Omental fat pad (tissue), 4 donors: ENCODE measurements at places on chromosomes 13 and 19. TPM values are rescaled to one million over a fixed set of nuclear protein-coding genes. Genes with fewer than 3 reads are reported as not detected.

DNA sequence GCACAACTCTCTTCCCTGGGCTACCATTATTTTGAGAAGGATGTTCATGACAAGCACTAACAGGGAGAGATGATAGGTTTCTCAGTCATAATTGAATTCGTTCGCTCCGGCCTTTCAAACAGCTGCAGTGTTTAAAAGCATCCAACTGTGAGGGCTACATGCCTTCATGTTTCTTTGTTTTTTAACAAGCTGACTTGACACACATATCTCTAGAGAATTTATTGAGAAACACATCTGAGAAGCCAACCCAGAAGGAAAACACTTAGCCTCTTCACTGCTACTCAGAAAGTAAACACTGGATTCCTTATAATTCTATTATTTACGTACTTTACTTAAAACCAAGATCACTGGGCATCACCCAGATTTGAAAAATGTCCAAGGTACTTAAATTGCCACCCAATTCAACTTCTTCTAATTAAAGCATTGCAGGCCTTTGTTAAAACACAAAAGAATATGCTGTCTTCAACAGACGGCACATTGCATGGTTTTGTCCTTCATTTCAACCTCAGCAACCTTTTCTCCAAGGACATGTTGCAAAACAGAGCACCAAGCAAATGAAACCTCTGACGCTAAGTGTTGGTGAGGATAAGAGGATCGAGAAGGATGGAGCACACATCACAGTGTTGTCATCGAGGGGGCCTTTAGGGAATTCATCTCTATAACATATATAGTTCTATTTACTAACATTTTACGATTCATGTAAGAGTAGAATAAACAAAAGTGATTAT, 75.8 kb downstream of the TBC1D4 start:
- no peak for DNase-seq

GRCh38 chr13:26007261-26008125, 44.3 kb downstream of the SHISA2 start:
- DNase-seq, result no peak

DNA sequence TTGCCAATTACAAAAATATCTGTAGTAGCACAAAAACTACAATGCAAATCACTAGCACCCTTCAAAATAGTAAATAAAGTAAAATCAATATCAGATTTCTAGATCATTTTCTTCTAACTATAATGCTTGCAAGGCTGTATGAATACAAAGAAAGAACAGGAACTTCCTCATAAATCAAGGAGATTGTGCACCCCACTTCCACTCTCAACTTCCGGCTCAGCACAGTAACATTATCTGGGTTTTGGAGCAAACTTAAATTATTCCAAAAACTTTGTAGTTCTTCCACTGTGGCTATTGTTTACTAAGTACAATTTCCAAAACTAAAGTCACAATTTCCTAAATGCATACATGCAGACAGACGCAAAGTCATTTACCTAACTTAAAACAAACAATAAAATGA, 778.3 kb upstream of the SLC10A2 start:
- DNase-seq, result no peak

DNA sequence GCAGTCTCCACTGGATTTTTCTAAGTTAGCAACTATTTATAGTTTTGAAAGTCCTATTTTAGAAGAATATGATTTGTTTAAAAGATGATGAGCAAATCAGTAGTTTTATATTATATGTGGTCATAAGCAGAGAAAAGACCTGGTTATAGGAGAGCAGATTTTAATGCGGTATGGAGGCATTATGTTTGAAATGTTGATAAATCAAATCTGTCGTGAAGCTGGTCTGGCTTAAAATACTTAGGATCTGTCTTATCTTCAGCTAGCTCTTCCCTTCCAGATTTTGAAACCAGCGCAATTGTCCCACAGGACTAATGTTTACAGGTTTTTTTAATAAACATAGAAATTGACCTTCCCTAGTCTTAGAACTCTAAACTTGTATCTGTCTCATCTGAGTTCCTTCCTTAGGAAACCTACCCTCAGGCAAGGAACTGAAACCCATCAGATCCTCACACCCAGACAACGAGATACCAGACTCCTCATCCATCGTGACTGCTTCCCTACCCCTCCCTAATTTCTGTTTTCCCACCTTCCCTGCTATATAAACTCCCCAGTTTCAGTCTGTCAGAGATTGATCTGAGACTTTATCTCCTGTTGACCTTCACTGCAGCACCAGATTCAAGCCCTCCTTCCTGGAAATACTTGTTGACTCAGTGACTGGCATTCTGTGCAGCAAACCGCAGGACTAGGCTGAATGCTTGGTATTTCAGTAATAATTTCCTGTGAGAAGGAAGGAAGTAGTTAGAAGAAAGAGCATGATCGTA, 37.8 kb upstream of the CXCL17 start:
- no peak for DNase-seq

- DNase-seq, result no peak
Observed at GRCh38 chr13:79346300-79346914, 59.6 kb downstream of the RBM26 start.

- no peak for DNase-seq
Observed at GRCh38 chr19:1355568-1356507, 27.9 kb upstream of the NDUFS7 start.

DNA sequence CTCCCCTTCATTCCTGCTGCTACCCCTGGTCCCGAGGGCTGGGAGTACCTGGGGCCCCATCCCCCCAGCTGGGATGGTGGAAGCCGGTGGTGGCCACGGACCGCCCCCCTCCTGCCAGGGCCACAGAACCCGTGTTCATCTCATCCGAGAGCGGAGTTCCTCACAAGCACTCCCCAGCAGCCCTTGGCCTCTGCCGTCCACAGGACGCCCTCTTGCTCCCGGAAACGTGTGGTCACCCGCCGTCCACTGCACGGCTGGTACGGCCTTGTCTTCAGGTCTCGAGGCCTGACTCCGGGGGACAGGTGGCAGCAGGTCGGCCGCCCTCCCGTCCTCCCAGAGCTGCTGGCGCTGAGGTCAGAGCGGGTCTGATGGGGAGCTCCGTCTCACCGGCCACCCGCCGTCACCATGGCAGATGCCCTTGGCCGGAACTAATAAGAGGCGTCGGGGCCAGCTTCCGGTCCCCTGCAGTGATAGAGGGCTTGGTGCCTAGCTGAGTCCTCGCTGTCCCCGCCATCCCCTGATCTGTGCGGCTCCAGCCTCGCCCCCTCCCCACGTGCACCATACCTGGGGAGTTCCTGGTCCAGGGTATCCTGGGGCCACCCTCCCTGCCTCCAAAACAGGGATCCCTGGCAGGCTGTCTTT, 16.5 kb upstream of the CSNK1G2 start:
- DNase-seq, result no peak

SELENOV gene
- not detected for total RNA-seq

RASAL3 gene
- 3.6 TPM for total RNA-seq

KLK2 gene
- not detected for total RNA-seq
